DMS53 (cell line): ENCODE measurements at places on chromosomes 5 and 9.

GRCh38 chr9:119844431-119844830 is 475.2 kb upstream of the BRINP1 start:
- DNase-seq, result no peak

DNA sequence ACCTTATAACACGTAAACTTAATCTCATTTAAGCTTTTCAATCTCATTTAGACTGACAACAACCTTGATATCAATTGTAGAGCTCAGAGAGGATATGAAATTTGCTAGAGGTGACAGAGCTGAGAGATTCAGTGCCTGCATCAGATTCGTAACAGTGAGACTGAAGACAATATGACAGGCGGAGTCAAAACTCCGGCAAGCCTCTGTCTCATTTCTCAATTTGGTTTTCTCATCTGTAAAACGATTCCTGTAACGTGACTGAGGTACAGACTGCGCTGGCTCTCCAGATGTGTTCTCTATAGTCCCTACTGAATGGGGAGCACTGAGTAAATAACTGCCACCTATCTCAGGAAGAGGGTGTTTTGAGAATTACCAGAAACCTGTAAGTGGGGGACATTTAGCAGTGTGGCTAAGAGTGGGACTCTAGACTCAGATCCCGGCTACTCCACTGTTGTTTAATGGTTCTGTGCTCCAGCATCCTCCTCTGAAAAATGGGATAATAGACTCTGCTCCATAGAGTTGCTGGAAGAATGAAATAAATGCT is 3.0 kb upstream of the MCIDAS start:
- no peak for DNase-seq

- no peak for DNase-seq
These were observed 3.2 kb upstream of the TERT start for GRCh38 chr5:1298067-1298551.

DNA sequence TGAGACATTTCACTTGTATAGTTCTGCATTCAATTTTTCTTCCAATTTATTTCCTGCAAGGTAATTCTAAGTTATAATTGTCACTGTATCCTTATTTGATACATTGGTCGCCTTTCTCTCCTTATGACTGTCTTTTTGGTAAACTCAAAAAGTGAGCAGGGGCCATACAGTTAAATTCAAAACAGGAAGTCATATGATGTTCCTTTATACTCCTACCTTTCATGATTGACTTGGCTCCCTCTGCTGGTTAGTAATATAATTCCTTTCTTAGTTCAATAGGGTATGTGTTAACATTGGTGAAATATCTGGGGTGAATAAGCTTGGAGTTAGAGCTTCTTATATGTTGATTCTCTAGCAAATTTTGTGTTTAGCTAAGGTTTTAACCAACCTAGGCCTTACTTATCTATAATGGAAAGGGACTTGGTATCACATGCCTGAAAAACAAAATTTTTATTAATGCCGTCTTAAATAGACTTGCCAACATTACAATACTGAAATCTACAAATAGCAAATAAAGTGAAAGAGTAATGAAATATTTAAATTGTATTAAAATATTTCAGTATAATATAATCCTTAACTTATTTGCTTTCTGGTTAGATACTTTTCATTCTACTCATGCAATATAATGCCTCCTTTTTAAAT is 6.0 kb upstream of the NIPBL start:
- DNase-seq, result peak; percentile 87

GRCh38 chr5:1521671-1522600 is 1.8 kb downstream of the LPCAT1 start:
- peak; percentile 74 for DNase-seq

DNA sequence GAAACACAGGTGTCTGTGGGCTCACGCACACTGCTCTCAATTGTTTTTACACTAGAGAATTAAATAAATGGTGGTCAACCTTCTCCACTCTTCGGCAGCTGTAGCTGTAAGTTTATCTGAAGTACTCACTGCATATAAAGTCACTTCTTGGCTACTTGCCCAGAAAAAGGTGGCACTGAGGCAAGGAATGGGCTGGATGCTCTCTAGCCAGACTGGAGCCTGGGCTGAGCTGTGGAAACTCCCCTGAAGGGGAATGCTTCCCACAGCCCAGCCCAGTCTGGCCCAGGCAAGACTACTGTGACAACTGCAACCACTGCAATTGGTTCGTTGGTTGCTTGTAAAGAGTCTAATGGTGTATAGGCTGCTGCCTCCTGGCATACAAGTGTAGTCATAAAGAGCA is 4.5 kb downstream of the LEAP2 start:
- DNase-seq, result peak; percentile 22

DNA sequence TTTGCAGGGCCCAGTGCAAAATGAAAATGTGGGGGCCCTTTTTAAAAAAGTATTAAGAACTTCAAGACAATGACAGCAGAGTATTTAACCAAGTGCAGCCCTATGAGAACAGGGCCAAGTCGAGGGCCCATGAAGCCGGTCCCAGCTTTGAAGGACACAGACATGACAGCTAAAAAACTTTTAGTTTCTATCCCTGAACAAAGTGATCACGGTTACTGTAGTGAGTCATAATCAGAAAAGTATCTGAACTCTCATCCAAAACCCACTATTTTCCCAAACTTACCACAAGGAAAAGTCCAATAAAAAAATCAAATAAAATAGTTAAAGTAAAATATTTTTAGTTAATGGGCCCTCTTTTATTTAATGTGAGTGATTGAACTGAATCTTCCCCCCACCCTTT is 126.0 kb downstream of the MEF2C start:
- DNase-seq, result no peak

GRCh38 chr5:125750861-125751186 is 672.4 kb upstream of the GRAMD2B start:
- no peak for DNase-seq

GRCh38 chr5:10588779-10589447 is 25.0 kb downstream of the ANKRD33B start:
- DNase-seq, result no peak

GRCh38 chr5:139640421-139641115 is 7.6 kb upstream of the CXXC5 start:
- DNase-seq, result no peak

GRCh38 chr9:95874989-95875304 is 544 bp upstream of the ERCC6L2 start:
- peak; percentile 63 for DNase-seq

DNA sequence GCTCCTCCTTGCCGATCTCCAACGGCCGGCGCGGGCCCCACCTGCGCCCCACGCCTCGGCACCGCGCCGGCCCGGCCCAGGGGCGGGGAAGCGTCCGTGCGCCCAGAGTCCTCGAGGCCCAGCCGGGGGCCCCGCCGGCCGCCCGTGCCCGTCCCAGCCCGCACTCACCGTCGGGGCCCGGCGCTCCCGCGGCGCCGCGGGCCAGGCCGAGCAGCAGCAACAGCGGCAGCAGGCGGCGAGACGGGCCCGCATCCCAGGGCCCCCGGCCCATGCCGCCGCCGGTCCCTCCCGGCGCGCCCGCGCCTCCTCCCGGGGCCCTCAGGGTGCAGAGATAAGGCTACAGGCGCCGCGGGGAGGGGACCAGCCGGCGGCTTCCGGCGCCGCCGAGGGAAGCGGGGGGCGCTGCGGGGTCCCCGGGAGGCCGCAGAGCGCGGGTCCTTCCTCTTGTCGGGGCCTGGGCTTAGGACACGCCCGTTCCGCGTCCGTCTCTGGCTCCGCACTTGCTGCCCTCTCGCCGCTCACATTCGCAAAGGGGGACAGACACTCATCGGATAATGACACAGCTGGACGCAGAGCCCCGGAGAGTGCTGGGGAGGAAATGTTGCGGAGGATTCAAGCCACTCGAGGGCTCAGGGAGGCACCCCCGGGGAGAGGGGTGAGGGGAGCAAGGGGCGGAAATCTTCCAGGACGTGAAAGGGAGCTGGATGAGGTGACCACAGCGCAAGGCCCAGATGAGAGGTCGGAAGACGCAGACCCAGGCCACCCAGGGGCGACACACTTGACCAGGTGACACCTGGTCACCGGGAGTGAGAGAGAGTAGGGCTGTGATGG is at the start of gene SUSD1:
SUSD1 (minus strand) TSS at position 333 of the 831 bp plus-strand sequence; CDS start at position 271, 62 bp downstream.
- DNase-seq, result peak; percentile 66

GRCh38 chr9:95935861-95936578 is 60.5 kb downstream of the ERCC6L2 start:
- DNase-seq, result no peak

DNA sequence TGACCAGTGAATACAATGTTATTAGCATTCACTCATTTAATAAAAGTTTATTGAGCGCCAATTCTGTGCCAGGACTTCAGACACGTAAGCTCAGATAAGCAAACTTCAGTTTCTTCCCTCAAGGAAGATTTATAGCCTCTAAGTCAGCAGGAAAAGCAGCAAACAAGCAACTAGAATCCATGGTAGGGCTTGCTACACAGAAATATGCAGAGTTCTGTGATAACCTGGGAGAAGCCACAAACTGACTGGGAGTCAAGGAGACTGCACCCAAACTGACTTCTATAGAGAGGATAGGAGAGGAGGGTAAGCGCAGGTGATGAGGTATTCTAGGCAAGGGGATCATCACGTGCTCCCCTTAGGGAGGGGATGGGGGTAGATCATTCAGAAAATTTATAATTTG is 1.4 kb upstream of the OGN start:
- no peak for DNase-seq

DNA sequence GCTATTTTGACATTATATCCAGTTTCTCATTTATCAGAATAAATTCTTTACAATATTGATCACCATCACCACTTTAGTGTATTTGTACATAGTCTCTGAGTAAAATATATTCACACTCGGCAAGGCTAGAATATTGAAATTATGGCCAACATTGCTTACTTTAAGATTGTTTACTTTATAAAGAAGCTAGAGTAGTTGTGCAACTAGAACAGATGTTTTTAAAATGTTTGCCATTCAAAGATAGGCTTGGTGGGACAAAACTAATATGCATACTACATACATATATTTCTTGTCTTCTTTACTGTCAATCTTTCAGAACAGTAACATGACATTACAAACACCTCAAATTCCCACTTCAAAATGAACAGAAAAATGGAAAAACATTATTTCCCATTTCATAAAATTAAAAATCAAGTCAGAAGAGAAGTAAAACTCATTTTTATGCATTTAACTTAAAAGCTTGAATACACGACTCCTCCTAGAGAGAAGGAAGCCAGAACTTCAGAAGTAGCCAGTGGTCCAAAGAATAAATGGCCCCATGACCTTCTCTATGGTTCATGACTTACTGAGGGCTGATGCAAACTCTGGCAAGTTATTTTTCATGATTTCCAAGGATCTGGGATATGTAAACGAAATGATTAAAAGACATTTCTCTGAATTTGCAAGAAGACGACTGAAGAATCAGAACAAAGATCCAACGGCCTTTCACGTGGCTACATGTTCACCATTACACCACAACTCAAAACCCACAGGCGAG is 14.1 kb downstream of the MTX3 start:
- DNase-seq, result no peak

- DNase-seq, result no peak
These were observed 24.3 kb downstream of the ISOC1 start for GRCh38 chr5:129118826-129119225.

GRCh38 chr5:173410459-173411233 is 82.4 kb upstream of the STC2 start:
- DNase-seq, result no peak

- DNase-seq, result no peak
These were observed 214.2 kb downstream of the PRR16 start for GRCh38 chr5:120678279-120678678.

DNA sequence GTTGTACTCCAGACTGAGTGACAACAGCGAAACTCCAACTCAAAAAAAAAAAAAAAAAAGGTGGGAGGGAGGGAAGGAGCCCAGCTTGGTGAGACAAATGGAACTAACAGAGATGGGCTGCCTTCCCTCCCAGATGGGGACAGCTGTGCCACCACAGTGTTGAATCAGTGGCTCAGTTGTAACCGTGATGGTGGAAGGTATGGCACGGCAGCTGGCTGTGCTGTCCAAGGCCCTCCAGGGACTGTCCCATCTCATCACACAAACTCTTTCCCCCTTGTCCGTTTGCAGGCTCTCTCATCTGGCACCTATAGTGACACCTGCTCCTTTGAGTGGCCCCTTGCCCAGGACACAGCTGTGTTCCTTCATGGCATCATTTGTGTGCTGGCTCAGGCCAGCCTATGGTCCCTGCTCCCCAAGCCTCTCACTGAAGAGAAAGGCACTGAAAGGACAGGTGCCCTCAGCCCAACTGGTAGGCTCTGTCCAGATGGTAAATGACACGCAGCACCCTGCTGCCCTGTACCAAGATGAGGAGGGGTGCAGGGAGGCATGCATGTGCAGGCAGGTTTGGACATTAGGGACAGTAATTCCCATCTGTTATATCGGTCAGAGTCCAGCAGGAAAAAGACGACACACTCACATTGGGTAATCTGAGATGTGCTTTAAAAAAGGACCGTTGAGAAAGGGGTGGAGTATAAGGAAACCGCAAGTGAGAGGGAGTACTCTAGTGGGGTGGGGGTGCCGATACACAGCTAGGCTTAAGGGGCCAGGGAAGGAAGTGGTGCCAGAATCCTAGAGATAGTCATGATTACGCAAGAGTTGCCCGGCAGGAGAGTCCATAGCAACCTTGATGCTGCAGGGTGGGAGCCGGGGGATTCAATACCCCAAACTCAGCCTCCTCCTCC is 4.3 kb downstream of the SMIM33 start:
- DNase-seq, result no peak

DNA sequence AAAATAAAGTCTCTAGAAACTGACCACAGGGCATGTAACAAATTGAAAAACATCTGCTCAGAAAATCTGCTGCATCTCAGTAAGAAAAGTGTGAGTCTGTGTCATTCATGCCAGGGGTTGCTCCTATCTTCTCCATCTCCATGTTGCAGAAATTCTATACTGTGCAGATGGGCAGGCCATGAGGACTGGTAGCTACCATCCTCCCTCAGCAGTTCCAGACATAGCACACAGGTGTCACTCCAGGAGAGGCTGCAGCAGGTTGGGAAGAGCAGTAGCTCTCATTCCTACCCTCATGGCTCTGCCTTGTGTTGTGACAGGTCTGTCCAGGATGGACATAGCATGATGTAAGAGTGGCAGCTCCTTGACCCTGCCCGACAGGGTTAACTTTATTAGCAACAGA is 173.4 kb downstream of the NDUFS4 start:
- DNase-seq, result peak; percentile 66

- DNase-seq, result no peak
These were observed 588.0 kb downstream of the PRELID2 start for GRCh38 chr5:145246961-145247744.

DNA sequence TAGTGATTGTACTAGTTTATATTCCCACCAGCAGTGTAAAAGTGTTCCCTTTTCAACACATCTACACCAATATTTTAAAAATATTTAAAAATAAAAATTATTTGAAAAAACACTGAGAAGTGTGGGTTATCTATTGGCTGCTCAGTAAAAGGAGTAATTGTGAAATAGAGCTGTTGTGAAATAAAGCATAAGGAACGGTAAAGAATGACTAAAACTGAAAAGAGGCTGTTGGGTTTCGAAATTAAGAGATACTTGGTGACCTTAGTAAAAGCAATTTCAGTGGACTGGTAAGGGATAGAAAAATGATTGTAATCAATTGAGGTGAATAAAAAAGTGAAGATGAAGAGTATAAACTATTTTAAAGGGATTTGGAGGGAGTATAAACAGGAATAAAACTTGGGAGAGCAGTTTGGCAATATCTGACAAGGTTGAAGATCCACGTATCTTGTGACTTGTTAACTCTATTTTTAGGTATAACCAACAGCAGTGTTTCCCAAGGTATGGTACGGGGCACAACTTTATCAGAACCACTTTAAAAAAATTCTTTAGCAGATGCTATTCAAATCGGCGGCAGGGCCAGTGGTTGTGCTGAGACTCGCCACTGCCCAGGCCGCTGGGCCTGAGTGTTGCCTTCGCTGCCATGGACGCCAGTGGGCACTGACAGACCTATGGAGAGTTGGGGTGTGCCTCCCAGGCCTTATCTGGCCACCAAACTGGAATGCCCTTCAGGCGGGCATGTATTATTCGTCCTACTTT is 63.3 kb downstream of the TMEM38B start:
- no peak for DNase-seq

GRCh38 chr5:133412661-133413060 is 199.7 kb downstream of the FSTL4 start:
- DNase-seq, result no peak
